Large intestine (tissue), 12 donors: ENCODE measurements at places on chromosomes 12 and 14. TPM values are rescaled to one million over a fixed set of nuclear protein-coding genes. Genes with fewer than 3 reads are reported as not detected.

LBHD2 gene
- polyA plus RNA-seq: not detected

DNA sequence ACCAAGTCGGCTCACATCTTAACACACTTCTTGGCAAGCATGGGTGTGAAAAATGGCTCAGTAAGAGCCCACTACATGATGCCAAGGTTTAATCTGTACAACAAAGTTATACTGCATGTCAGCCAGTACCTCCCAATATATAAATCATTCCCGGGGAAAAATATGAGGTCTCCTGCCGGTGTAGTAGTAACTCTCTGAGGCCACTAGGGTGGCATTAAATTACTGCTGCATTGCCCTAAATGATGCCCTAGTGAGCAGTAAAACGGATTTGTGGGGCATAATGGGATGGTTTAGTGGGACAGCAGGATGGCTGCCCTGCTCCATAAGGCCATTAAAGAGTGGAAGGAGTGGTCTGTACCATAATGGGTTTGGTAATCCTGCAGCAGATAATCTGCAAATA, 267.7 kb downstream of the MED13L start:
- no peak for DNase-seq

LRRK2 gene
- polyA plus RNA-seq: 2.8 TPM

DNA sequence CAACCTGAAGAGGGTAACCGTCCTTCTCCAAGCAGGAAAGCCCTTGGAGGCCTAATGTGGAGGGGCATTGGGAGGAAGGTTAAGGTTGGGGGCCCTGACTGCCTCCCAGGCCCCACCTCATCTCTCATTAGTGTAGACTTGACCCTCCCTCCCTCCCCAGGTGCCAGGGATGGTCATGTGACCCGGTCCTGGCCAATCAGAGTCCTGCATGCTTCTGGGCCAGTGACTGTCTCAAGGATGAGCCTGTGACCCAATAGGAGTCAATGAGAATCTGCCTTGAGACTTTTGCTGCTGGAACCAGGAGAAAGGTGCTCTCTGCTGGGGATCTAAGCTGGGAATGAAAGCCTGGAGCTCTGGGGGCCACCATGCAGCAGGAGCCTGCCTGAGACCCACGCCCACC, 70.8 kb downstream of the NCOR2 start:
- no peak for DNase-seq

GRCh38 chr12:75655315-75655806, 144.0 kb upstream of the KRR1 start:
- no peak for DNase-seq

STYK1 gene
- polyA plus RNA-seq: 0.94 TPM
